ENCODE measurements at places on chromosomes 3 and 15. TPM values are rescaled to one million over a fixed set of nuclear protein-coding genes. Genes with fewer than 3 reads are reported as not detected.

- no peaks in the 10 kb centered on the region for H3K4me1 ChIP-seq
- no peak overlapping the region for H3K4me3 ChIP-seq
- H3K36me3 ChIP-seq = no peaks in the 10 kb centered on the region
- no peaks in the 10 kb centered on the region for H3K27me3 ChIP-seq
Measured at GRCh38 chr3:12430086-12430485, 54.2 kb upstream of the TSEN2 start.

DNA sequence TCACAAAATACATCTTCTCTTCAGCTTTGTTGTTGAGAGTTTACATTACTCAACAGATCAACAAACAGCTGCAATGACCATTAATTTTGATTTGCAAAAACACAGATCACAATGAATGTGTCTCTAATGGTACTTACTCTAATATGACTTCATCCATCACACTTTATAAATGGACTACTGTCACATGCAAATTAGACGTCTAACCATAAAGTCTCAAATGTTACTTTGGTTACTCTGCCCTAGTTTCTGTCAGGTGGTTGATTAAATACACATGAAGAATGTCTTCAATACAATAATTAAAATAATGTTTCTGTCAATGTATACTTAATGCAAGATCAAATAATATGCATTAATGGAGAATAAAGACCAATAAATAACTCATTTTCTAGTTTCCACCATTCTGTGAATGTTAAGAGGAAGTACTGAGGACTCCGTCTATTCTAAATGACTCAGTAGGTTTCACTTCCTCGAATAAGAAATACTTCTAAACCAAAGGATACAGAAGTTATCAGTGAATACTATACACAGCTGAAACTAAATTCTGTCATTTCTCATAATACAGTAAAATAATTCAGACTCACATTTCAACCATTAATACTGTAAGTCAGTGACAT is 145.8 kb downstream of the CBLB start:
- H3K36me3 ChIP-seq = peaks cover 47% of the 10 kb centered on the region
- no peak for DNase-seq
- no peaks in the 10 kb centered on the region for H3K27me3 ChIP-seq
- no peak overlapping the region for H3K4me3 ChIP-seq

DNA sequence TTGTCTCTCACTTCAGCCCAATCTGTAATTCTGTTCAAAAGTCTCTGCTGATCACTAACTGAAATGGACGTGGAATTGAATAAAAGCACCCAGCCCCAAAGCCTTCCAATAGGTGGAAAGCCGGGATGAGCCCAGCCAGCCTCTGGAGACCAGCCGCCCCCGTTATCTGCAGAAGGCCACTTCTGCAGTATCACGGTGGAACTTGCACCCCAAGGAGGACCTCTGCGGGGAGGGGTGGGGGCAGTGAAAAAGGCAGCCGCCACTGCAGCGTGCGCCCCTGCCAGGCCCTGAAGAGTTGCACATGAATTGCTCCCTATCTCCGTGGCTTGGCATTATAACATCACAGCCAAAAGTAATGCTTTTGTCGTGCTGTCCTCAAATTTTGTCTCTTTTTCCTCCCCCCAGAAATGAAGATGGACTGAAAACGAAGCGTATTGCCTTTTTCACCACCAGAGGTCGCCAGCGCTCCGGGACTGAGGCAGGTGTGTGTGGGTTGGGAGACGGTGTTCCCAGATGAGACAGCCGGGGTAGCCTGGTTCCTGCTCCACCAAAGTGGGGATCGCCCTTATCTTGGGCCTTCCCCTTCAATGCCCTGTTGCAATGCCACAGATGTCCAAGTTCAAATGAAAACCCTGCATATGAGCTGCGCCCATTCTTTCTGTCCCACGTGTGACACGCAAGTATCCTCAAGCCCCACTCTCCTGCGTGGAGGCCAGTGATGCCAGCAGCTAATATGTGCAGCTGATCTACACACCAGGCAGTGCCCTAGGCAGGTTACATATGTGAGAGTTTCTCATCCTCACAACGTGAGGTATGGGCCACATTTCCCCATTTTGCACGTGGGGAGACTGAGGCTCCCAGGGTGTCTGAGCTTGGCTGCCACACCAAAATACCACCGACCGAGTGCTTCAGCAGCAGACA is 96.0 kb downstream of the LRRK1 start:
- peaks cover 7% of the 10 kb centered on the region for H3K4me1 ChIP-seq
- no peak overlapping the region for H3K27ac ChIP-seq
- no peak overlapping the region for H3K4me3 ChIP-seq
- peaks cover 5% of the 10 kb centered on the region for H3K36me3 ChIP-seq
- no peaks in the 10 kb centered on the region for H3K27me3 ChIP-seq

- DNase-seq = no peak
- H3K27ac ChIP-seq = no peak overlapping the region
- no peaks in the 10 kb centered on the region for H3K36me3 ChIP-seq
Measured at GRCh38 chr3:61199843-61200242, 51.4 kb downstream of the FHIT start.

- H3K4me1 ChIP-seq = peaks cover 27% of the 10 kb centered on the region
- no peak for DNase-seq
- no peak overlapping the region for H3K4me3 ChIP-seq
- H3K27me3 ChIP-seq = no peaks in the 10 kb centered on the region
- no peaks in the 10 kb centered on the region for H3K36me3 ChIP-seq
Measured at GRCh38 chr3:113272385-113272779, 61.0 kb downstream of the BOC start.

GRCh38 chr15:69031013-69032001 is 16.8 kb downstream of the NOX5 start:
- DNase-seq = peak; percentile 83
- H3K27ac ChIP-seq = no peak overlapping the region
- H3K4me3 ChIP-seq = peak overlapping the region; percentile 44
- no peaks in the 10 kb centered on the region for H3K27me3 ChIP-seq
- H3K4me1 ChIP-seq = no peaks in the 10 kb centered on the region

KBTBD12 gene
- polyA plus RNA-seq = not detected

FANCD2OS gene
- not detected for polyA plus RNA-seq
